Liver (tissue), 10 donors: ENCODE measurements at places on chromosomes 5 and 9. TPM values are rescaled to one million over a fixed set of nuclear protein-coding genes. Genes with fewer than 3 reads are reported as not detected.

DNA sequence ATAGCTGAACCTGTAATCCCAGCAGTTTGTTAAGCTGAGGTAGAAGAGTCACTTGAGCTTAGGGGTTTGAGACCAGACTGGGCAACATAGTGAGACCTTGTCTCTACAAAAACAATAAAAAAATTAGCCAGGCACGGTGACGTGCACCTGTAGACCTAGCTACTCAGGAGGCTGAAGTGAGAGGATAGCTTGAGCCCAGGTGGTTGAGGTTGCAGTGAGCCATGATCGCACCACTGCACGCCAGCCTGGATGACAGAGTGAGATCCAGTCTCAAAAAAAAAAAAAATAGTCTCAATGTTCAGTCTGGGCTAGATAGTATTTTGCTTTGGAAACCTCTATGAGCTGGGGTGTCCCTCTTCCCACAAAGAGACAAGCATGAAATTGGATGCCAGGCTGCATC lies 51.9 kb upstream of the IQGAP2 start:
- H3K4me1 ChIP-seq = no peaks in the 10 kb centered on the region
- no peak overlapping the region for H3K27ac ChIP-seq
- no peaks in the 10 kb centered on the region for H3K27me3 ChIP-seq
- no peak overlapping the region for H3K4me3 ChIP-seq
- DNase-seq = no peak

OSTF1 gene
- 26.9 TPM for polyA plus RNA-seq

GRCh38 chr5:76224898-76225297 lies 141.7 kb downstream of the SV2C start:
- no peaks in the 10 kb centered on the region for H3K4me1 ChIP-seq
- no peak overlapping the region for H3K27ac ChIP-seq
- no peaks in the 10 kb centered on the region for H3K27me3 ChIP-seq
- no peak for DNase-seq
- H3K4me3 ChIP-seq = no peak overlapping the region

GRCh38 chr9:15942831-15943424 lies 390.1 kb downstream of the CCDC171 start:
- DNase-seq = no peak
- no peaks in the 10 kb centered on the region for H3K27me3 ChIP-seq
- H3K27ac ChIP-seq = no peak overlapping the region

GRCh38 chr9:20990867-20991266 lies 40.6 kb downstream of the HACD4 start:
- H3K27me3 ChIP-seq = no peaks in the 10 kb centered on the region
- peaks cover 3% of the 10 kb centered on the region for H3K4me1 ChIP-seq
- H3K4me3 ChIP-seq = no peak overlapping the region
- peaks cover 2% of the 10 kb centered on the region for H3K36me3 ChIP-seq
- no peak for DNase-seq

DNA sequence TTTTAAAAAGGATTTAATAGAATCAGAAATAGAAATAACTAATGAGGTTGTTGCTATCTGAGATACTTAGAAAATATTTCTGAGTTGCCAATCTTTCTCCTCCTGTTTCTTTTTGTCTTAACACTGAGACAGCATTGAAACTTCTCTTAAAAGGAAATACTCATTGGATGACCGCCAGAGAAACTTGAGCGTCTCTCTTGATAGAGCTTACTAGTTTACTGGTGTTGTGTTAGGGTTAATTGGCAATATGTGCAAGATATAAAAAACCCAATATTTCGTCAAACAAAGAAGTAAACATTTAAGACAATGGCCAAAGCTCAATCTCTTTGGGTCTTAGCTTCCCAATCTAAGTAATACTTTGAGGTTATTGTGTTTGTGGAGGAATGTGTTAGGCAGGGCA lies 176.4 kb upstream of the CHD1 start:
- no peak for DNase-seq
- no peak overlapping the region for H3K27ac ChIP-seq
- H3K4me3 ChIP-seq = no peak overlapping the region
- no peaks in the 10 kb centered on the region for H3K36me3 ChIP-seq
- H3K4me1 ChIP-seq = no peaks in the 10 kb centered on the region

KIF12 gene
- polyA plus RNA-seq = 2.9 TPM

DNA sequence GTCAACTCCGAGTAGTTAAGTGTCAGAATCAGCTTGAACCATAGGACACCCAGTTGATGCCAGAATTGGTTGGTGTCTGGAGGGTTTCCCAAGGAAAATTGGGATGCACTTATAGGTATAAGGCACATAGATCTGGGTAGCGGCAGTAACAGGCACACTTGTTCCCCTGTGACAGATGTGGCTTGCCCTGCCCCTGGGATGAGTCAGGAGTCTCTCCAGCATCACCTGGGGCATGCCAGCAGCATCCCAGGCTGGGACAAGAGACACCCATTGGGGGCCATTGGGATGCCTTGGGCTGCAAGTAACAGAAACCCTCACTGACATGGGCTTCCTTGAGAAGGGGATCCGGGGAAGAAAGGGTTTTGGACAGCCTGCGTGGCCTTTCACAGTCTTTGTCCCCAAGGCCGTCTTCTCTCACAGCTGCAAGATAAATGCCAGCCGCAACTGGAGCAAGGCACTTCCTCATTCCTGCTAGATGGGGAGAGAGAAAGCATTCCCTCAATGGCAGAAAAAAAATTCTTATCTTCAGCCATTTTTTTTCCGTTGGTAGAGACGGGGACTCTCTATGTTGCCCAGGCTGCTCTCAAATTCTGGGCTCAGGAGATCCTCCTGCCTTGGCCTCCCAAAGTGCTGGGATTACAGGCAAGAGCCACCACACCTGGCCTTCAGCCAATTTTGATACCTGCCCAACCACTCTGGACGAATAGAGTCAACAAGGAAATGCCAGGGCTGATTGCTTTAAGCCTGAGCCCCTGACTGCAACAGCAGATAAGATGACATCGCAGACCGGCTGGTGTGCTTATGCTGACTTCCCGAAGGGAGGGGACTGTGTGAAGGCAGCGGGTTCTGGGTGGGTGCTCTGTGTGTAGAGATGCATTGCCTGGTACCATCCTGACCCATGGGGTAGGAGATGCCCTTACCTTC lies 13.3 kb upstream of the RNF130 start:
- no peaks in the 10 kb centered on the region for H3K27me3 ChIP-seq
- H3K4me3 ChIP-seq = no peak overlapping the region
- DNase-seq = no peak
- H3K4me1 ChIP-seq = peaks cover 7% of the 10 kb centered on the region
- no peak overlapping the region for H3K27ac ChIP-seq

CDH10 gene
- not detected for polyA plus RNA-seq
